ENCODE measurements at places on chromosomes 5 and 9.

DNA sequence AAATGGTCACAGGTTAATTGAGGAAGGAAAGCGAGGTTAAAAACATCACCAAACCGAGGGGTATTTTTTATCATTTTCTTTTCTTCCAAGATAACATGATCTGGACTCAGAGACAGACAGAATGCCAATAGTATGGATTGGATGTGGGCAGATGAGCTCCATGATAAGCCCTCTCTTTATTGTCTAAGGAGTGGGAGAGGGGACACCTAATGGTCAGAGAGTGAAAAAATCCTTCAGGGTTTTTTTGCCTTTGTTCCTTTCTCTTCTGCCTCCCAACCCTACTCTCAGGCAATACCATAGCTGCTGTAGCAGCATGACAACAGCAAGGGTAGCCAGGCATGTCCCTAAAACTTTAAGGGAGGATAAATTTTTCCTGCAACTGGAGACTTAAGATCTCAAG is 94.7 kb downstream of the DIRAS2 start:
- DNase-seq: no peak

- DNase-seq: no peak
These were observed 142.5 kb upstream of the MSX2 start for GRCh38 chr5:174581894-174582293.

DNA sequence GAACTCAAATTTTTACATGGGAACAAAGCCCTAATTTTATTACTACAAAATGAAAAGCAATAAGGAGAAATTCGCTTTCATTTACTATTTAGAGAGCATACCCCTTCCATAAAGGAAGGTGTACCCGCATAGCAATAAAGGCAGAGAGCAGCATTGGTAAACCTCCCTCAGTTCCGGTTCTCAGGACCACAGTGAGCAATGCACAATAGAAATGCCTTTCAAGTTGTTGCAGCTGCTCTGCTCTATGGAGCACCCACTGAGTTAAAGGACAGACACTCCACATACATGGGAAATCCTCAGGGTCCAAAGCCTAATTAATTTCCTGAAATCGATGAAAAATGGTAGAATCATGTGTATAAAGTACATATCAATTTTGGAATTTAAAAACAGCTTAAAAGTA is 89.9 kb upstream of the MPDZ start:
- no peak for DNase-seq

- no peak for DNase-seq
These were observed 117.8 kb downstream of the CCDC192 start for GRCh38 chr5:127820910-127821553.

DNA sequence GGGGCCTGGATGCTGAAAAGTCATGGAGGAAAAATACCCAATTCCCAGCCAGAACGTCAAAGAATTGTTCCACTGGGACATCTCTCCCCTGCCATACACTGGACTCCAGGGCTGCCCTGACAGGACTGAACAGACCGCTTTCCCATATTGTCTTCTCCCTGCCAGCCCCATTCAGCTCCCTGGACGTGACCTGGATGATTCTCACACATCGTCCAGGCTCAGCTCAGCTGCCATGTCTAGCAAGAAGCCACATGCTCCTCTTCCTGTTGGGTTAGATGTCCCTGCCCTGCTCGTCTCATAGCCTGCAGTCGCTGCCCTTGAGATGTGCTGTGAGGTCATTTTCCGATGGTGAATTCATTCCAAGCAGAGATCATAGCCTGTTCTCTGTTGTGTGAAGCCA is 37.4 kb downstream of the FOXI1 start:
- DNase-seq: no peak
